Inflammatory macrophage (primary cell): ENCODE measurements at places on chromosomes 2 and 18.

GRCh38 chr2:102508863-102509262 is 35.8 kb downstream of the SLC9A4 start:
- peak; percentile 58 for DNase-seq

GRCh38 chr2:96869281-96869821 is 529 bp downstream of the SEMA4C start:
- DNase-seq = no peak

- DNase-seq = no peak
These were observed 257.9 kb downstream of the DYSF start for GRCh38 chr2:71711133-71711855.

DNA sequence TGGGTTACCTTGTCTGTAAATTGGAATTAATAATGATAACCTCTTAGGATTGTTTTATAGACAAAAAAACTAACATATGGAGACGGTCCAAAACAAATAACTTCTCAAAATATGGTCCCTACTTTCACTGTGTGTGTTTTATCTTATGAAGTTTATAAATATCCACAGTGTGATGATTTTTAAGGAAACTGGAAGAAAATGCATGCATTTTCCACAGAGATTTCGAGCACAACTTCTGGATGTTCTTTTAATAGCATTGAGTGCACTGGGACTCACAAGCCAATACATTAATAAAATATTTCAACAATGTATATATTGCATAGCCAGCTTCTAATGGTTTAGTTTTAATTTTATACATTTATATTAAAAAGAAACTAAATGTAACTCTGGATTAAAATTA is 87.9 kb upstream of the SPHKAP start:
- DNase-seq = no peak

DNA sequence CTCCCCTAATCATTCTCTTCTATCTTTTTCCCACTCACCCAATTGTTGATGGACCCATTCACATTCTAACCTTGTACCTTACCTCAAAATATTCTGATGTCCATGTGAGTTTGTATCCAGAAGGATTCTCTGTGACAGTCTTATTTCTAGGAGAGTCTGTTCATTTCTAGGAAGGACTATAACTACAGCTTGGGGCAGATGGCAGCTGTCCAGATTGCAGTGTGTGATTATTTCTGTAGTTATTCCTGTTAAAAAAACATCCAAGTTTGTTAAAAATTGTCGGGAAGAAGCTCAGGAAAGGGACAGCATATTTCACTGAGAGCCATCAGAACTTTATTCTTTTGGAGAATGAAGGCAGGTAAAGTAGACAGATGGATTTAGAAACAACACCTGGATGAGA is 142.6 kb downstream of the RAPGEF4 start:
- DNase-seq = no peak

DNA sequence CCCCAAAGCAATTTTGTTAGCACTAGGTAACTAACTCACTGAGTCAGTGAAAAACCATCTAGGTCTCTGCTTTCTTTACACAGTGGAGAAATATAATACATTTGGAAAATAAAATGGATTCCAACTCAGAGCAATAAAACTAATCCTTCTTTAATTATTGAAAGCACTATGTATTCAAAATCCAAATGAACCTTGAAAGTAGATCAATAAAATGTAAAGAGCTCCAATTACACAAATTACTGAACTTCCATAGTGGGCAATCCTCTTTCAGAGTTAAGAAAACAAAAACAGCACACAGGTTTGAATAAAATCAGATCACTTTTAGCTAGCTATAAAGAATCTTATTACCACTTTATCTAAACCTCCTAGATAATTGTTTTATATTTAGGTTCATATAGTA is 208.1 kb downstream of the NR4A2 start:
- DNase-seq = no peak

DNA sequence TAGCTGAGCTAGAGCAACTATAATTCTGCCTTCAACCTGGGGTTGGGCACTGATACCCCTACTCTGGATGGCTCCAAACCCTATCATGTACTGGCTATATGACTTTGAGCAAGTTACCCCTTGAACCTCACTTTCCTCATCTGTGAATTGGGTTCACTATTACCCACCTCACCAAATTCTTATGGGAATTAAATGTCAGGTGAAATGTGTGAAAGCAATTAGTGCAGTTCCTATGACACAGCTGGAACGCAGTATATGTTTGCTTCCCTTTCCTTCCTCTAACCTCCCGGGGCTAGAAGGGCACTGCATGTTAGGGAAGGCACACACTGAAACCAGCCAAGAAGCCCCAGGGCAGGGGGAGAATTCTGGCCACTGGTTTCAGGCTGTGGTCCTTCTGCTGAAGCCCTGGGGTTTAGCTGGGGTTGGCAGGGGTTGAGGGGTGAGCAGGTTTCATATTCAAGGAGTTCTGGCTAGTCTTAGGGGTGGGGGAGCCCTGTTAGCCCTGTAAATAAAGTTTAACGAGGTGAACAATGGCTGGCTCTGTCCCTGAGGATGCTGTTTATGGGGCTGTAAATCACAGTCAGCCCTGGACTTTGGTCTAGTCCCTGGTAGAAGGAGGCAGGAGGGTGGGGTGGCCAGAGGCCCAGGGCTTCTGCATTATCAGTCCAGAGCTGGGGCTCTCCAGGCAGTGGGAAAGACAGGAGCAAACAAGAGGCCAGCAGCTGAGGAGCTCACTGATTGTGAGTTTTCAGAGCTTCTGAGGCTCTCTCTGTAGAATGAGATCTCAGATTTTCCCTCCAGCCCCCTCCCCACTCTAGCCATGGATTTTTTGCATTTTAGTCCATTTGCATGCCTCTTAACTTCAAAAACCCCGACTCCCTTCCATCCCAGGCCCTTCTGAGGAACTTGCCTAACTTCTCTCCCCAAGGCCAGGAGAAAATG is 8.0 kb downstream of the PKDCC start:
- no peak for DNase-seq

GRCh38 chr2:207130958-207131521 is 34.7 kb downstream of the KLF7 start:
- no peak for DNase-seq
